Right renal cortex interstitium (tissue), 3 donors: ENCODE measurements at places on chromosomes 3 and 15. TPM values are rescaled to one million over a fixed set of nuclear protein-coding genes. Genes with fewer than 3 reads are reported as not detected.

GRCh38 chr15:92885224-92886041 is 14.7 kb upstream of the CHD2 start:
- DNase-seq: no peak

GRCh38 chr15:95556866-95557225 is 773.7 kb upstream of the NR2F2 start:
- DNase-seq: no peak

DNA sequence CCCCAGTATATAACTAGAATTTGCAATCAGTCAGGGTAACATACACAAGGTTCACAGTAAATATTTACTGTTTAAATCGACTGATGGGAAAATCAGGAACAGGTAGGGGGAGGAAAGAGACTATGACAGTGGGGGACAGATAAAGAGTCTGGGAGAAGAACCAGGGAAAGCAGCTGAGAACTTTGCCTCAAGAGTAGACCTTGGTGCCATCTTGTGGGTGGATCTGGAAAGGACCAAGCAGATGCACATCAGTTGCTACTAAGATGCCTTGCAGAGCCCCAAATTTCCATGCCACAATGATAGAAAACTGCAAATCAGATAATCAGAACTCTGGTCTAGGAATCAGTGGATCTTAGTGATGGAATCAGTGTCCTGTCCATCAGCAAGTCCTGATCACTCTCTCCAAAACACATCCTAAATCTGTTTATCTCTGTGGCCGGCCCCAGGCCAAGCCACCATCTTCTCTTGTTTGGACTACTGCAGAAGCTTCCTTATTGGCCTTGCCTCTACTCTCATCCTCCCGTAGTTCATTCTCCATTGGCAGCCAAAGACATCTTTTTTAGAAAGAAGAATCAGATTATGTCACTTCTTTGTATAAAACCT is 62.7 kb downstream of the PDE8A start:
- no peak for DNase-seq

DNA sequence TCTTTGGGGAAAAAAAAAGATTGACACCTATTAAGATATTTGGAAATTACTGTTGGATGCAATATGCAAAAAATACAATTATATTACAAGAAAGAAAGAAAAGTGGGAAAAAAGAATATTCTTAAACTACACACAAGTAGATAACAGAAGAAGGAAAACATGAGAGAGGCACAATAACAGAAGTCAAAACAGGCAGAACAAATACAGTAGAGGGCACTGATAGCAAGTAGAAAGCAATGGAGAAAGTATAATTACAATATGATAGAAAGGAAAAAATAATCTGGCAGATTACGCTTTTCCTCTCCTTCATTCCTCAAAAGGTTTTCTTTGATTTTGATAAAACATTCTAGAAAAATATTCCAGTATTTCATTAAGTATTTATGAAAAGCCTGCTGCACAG is 72.1 kb downstream of the ADAM10 start:
- DNase-seq: no peak

DNA sequence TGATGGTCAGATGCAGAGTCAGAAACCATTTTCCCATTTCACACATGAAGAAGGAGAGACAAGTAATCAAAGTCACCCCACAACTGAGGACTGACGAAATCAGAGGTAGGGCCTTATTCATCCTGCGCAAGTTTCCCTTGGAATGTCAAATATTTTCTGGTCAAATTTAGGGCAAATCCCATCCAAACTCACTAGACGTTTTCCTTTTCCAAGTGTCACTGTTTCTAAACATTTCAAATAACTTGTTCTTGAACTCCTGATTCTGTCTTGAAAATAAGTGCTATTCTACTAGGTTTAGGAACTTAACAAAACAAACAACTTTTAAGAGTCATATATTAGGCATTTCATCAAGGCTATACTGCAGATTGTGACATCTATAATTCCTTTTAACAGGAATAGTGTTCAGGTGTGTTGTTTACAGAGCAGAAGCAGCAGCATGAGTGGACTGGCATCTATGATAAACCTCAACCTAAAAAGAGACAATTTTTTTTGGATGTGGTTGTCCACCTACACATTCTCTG is 40.7 kb downstream of the SUMF1 start:
- DNase-seq: no peak

DNA sequence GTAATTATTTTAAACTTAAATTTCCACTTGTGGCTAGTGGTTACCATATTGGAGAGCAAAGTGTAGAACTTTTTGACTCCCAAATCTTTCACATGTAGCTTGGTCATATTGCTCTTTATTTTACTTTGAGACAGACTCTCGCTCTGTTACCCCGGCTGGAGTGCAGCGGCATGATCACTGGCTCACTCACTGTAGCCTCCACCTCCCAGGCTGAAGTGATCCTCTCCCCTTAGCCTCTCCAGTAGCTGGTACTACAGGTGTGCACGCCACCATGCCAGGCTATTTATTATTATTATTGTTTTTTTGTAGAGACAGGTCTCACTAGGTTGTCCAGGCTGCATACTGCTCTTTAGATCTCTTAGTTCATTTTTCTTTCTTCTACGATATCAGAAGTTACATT is 3.9 kb downstream of the FNDC3B start:
- no peak for DNase-seq

- DNase-seq: no peak
These were observed 13.7 kb downstream of the SEMA5B start for GRCh38 chr3:123013876-123014275.

GRCh38 chr3:16249336-16249735 is 15.4 kb downstream of the DPH3 start:
- DNase-seq: no peak

- DNase-seq: no peak
These were observed 180.3 kb upstream of the TSC22D2 start for GRCh38 chr3:150227839-150228238.

DNA sequence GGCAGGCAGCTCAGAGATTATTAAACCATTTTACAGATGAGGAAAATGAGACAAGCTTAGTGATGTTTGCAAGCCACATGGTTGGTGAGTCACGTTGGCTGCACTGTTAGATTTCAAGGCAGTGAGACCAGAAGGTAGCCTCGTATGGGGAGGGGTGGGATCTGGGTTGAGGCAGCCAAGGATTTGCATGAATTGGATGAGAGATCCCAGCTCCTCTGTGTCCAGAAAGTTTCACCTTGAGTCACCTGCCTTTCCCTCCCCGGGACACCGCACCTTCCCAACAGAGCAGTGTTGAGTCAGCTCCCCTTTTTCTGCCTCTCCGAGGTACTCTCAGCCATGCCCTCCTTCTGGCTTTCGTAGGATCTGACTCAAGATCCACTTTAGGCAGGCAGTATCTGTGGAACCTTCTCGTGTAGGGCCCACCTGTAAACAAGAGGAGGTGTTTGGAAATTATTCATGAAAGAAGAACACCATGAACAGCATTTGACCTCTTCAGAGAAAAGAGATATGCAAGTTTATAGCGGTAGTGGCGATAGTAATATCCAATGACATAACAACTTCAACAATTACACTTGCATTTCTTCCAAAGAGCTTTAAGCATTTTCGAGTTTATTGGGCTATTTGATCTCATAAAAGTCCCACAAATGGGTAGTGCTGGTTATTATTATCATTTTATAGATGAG is 46.8 kb upstream of the VPS8 start:
- DNase-seq: no peak

DNA sequence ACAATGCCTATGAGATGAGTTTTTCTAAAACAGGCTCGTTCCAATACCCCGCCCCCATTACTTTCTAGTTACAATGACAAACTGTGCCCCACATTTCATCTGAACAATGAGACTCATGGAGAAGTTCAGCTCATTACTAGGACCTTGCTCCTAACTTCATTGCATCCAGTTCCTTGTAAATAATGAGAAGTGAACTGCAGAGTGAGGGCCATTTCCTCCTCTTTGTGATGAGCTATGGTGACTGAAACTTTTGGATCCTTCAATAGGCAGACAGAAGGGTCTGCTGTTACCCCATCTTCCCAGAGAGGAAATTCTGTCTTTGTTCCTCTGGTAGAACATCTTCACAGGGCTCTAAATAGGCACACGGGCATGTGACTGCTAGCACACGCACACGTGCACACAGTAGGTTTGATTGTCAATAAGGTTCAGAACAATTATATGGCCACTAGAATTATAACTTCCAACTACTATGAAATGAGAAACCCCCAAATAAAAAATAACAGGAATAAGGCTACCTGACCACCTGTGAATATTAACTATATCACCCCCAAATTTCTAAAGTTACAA is 51.8 kb downstream of the SERP1 start:
- no peak for DNase-seq

- no peak for DNase-seq
These were observed 214.1 kb upstream of the NANOGP8 start for GRCh38 chr15:35299059-35299735.

DNA sequence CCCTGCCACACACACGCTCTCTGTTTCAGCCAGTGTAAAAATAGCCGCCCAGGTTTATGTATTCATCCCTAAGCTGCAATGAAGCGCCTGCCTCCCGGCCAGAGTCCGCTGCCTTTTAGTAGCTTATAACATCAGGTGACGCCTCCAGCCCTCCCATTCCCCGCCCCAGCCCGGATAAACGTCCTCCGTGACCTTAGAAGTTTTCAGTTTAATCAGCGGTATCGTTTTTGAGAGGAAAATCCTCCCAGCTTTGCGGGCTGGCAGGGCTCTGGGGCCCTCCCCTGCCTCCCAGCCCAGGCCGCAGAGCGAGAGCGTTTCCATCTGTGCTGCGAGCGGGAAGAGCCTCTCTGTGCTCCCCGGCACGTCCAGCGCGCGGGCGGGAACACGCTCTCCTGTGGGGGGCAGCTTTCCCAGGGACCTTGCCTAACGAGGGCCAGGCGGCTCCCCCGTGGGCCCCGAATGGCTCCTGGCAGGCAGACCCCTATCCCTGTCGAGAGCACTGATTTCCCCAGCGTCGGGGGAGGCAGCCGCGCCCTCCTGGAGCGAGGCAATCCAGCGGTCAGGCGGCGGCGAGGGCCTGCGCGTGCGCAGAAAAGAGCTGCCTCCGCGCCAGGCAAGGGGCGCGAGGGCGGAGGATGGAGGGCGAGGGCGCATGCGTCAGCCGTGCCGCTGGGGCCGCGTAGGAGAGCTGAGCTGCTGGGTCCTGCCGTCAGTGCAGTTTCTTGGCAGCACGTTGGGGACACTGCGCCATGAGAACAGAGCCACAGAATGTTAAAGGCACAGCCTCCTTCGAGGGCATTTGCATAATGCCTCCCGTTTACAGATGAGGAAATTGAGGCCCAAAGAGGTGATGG is 71.1 kb downstream of the CCNL1 start:
- peak; percentile 90 for DNase-seq

DNA sequence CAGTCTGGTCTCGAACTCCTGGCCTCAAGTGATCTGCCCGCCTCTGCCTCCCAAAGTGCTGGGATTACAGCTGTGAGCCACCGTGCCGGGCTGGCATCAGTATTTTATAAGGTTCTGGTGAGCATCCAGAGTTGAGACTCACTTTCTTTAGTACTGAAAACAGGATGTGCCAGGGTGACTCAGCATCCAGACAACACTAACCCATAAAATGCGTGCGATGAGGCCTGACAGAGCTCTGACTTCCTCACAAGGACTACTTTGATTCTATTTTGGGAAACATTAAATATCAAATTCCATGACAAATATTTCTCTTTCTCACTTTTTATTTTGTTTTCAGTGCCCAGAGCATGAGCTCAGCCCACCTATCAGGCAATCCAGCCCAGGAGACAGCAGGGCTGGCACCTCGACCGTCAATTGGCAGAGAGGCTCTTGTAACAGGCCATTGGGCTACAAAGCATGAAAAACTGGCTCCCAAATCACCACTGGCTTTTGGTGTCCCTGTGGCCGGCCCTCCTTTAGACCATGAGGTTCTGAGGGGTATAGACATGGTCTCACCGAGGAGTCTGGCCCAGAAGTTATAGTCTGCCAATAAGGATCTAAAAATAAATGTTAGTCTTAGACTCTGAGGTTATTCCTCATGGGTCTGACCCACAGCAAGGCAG is 75.0 kb downstream of the FEM1B start:
- no peak for DNase-seq

- no peak for DNase-seq
These were observed 66.8 kb upstream of the C2CD4B start for GRCh38 chr15:62231856-62232255.

GRCh38 chr3:161455962-161456361 is 40.6 kb upstream of the OTOL1 start:
- no peak for DNase-seq

GRCh38 chr3:194944526-194944925 is 258.8 kb downstream of the FAM43A start:
- no peak for DNase-seq

DNA sequence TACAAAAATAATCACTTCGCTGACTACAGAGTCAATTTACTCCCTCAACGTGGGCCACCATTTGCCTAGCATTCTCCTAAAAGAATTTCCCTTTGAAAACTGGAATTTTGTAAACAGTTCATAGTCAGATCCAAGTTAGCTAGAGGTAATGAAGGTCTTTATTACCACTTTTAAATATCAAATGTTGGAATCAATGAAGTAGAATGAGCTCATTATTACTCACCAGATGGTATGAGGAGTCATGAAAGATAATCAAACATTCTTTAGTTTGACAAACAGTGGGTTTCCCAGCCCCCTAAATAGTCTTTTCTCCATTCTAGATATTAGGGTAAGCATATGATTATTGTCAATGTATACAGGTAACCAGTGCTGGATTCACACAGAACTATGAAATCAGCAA is 455.7 kb upstream of the THBS1 start:
- DNase-seq: no peak

DNA sequence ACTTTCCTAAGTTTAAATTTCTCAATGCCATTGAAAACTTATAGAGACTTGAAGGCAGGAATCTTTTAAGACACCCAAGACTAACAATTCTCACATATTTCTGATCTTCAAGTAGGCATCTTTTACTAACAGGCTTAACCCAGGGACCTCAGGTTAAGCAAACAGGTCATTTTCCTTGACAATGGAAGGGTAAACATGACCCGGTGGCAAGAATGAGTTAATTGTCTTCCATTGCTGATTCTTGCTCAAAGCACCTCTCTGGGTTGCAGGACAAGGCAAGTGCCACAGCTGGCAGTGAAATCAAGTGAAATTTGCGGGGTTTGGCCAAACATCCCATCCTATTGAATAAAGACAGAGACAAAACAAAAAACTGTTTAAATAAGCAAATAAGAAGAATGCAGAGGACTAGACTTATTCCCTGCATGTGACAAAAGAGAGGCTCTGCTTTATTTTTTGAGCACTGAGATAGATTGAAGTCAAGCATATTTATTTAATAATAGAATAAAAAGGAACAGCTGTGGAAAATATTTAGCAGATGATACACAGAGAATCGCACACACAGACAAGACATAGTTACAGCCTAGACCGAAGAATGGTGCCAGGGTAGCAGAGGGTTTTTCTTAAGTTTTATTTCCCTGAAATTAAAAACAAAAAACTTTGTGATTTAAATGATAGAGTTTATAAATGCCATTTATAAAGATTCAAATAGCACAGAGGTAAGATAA is 56.0 kb upstream of the MITF start:
- DNase-seq: no peak

NR1I2 gene
- polyA plus RNA-seq: 0.49 TPM

PLSCR2 gene
- polyA plus RNA-seq: 0.74 TPM

IL20RB gene
- 0.46 TPM for polyA plus RNA-seq

REC114 gene
- not detected for polyA plus RNA-seq

PATL2 gene
- 0.51 TPM for polyA plus RNA-seq

FBXL2 gene
- polyA plus RNA-seq: 29.2 TPM

GOLGA6B gene
- polyA plus RNA-seq: not detected

PRR23A gene
- polyA plus RNA-seq: not detected
